Left renal cortex interstitium (tissue), 4 donors: ENCODE measurements at places on chromosomes 1 and 21.

- no peak for DNase-seq
Observed at GRCh38 chr21:28339403-28339802, 653.3 kb downstream of the LTN1 start.

- DNase-seq = no peak
Observed at GRCh38 chr1:65681096-65681495, 111.6 kb upstream of the PDE4B start.

GRCh38 chr1:11918799-11919519 lies 7.3 kb downstream of the KIAA2013 start:
- no peak for DNase-seq

DNA sequence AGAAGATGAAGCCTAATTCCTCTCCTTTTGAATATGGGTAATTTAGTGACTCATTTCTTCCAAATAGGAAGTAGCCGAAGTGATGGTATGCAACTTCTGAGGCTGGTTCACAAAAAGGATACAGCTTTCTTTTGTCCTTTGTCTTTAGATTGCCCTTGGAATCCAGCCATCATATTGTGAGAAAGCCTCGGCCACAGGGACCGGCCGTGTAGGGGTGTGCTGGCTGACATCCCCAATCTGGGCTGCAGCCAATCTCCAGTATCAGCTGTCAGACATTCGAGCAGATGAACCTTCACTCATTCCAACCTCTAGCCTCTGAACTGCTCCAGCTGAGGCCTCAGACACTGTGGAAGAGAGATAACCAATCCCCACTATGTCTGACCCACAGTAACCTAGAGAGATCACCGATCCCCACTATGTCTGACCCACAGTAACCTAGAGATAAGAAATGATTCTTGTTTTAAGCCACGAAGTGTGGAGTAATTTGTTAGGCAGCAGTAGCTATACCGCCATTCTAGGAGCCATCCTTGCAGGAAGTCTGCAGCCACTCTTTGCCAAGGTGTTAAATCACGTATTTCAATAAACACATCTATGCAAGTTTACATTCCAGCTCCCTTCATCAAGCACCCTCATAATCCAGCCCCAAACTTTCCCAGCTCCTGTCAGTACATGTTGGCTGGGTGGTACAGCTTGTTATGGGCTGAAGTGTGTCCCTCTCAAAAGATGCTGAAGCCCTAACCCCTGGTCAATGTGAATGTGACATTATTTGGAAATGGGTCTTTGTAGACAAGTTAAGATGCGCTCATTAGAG lies 2.9 kb upstream of the DIP2A start:
- no peak for DNase-seq

DNA sequence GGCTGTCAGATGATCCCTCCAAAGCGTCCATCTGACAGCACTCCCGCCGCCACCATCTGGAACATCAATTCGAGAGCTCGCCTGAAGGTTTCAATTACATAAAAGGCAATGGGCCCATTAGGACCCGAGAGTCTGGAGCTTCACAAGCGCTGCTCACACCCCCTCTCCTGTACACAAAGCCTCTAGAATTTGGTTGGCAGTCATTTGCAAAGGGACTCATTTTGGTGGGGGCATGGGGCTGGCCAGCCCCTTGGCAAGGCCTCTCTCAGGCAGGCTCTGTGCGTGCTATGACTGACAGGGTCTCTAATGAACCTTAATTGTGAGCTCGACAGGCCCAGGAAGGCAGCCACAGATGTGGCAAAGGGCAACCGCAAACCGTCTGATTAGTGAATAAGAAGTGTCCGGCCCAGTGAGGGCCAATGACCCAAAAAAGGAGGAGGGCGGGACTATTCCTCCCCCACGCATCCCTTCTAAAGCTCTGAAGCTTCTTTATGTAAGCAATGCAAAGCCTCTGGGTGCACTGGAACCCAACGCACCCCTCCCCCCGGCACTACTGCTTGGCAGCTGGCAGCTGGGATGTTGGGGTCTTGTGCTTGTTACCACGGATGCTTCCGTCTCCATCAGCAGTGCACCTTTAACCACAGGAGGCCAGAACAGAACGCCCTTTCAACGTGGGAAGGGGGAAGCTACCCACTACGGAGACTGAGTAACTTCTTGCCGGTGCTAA lies 79.4 kb downstream of the CAPZB start:
- no peak for DNase-seq

DNA sequence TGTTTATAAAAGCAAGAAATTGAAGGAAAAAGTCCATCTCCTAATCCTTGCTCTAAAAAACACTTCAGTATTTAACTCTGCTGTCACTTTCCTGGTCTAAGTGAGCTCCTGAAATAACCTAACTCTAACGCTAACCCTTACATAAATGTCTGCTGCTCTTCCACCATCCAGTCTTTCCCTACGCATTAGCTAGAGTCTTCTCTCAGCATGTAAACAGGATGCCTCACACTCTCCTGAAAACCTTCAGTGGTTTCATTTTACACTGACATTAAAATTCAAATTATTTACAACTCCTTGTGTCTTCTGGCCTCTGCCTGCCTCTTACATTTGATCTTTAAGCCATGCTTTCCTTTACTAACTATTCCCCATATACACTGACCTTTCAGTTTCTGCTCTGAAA lies 697.6 kb upstream of the CXADR start:
- DNase-seq = peak; percentile 4

GRCh38 chr1:169046671-169047070 lies 59.8 kb upstream of the ATP1B1 start:
- DNase-seq = no peak

DNA sequence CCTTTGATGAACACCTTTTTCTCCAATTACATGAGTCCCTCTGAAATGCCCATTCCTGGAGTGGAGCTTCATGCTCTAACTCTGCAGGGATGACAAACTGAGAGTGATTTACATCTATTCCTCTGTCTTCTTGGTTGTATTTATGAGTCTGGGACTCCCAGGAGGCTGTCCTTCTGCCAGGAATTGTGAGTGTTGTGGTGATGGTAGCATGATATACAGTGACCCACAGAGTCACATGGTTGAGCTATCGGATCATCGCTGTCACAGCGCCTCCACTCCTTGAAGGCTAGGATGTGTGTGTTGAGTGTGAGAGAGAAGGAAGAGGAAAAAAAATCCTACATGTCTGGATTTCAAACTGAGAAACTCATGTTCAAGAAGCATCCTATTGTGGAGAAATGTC lies 163.4 kb upstream of the CACNA1E start:
- no peak for DNase-seq

GRCh38 chr1:33111965-33112364 lies 31.0 kb downstream of the AZIN2 start:
- no peak for DNase-seq

DNA sequence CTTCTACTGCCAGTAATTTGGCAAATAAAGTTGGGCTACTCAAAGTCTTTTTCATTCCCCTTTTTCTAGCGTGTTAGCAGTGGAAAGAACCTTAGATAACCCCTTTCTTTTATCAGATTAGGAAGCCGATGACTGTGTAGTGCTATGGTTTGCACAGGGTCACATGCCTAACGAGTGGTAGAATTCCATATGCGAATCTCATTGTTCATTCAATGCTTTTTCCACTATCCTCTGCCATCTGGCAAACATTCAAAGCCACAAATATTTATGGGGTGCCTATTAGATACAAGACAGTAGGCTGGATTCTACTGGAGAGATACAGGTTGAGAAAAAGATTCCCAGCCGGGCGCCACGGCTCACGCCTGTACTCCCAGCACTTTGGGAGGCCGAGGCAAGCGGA lies 14.9 kb upstream of the IER5 start:
- DNase-seq = no peak

- no peak for DNase-seq
Observed at GRCh38 chr21:37348664-37349063, 17.9 kb upstream of the DYRK1A start.

DNA sequence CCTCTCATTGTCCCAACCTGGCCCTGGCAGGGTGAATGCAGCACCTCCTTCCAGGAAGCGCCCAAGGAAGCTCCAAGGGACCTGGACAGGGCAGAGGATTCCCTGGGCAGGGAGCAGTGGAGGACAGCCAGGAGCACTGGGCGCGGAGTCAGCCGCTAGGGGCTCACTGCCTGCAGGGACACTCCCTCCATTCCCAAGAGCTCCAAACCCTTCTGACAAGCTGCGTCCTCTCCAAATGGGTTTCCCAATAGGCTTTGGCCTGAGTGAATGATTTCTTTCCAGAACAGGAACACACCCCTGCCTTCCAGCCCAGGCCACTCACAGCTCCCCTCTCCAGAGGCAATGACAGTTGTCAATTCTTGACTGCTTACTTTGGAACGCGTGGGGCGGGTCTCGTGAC lies 128.5 kb upstream of the EDN2 start:
- no peak for DNase-seq

DNA sequence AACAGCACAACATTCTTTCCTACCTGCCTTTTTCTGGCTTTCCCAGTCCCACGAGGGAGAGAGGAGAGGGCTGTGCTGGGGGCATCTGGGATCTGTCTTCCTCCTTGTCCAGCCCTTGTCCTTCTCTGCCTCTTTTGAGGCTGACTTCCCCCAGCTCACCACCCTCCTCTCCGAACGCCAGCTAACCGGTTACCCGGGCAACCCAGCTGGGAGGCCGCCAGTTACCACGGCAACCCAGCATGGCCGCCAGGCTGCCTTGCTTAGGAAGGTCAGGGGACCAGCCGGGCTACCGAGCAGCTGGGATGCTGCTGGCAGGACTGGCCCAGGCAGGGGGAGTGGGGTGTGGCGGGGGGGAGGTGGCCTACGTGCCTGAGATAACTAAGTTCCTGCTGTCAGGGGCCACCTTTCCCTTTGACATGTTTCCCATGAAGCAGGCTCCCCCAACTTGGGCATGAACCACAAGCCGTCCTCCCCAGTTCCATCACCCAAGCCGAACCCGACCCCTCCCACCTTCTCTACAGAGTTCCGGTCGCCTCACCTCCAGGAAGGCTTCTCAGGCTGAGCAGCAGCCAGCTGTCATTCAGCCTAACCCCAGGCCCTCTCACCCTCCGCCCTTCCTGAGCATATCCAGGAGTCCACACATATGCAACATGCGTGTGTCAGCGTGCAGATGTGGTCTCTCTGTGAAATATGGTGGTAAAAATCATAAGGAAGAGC lies 8.7 kb downstream of the PLEKHA6 start:
- DNase-seq = peak; percentile 68

DNA sequence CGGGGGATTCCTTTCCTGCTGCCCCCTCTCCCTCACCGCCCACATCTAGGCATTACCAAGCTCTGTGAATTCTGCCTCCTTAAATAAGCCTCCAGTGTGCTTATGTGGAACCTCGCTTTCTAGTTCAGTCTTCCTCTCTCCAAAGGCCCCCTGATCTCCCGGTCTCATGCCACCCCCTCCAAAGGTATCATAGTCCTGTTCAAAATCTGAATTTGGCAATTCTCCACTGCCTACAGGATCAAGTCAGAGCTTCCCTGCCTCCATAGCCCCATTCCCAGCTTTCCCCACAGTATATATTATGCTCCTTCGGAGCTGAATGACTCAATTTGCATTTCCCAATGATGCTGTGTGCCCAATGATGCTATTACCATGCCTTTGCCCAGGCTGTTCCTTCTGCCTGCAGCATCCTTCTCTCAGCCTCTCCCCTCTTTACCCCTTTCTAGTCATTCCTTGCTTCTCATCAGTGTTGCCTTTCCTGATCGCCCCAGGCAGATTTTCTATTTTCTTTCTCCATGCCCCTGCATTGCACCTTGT lies 1.7 kb downstream of the AZIN2 start:
- no peak for DNase-seq

- no peak for DNase-seq
Observed at GRCh38 chr1:29761159-29761928, 525.0 kb downstream of the PTPRU start.

DNA sequence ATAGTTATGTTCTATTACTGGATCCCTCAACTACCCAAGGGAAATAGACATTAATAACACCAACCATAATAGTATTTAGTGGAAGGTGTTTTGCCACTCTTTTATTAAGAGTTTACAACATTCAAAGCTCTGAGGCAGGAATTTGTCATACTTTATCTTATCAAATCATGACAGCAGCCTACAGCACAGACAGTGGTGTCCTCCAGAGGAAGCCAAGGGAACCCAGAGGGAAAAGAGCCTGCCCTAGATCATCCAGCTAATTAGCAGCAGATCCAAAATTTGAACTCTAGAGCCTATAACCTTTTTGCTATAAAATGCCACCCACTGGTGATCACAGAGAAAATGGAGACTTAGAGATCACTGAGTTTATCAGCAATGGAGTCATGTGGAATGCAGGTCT lies 18.2 kb downstream of the VAV3 start:
- no peak for DNase-seq

DNA sequence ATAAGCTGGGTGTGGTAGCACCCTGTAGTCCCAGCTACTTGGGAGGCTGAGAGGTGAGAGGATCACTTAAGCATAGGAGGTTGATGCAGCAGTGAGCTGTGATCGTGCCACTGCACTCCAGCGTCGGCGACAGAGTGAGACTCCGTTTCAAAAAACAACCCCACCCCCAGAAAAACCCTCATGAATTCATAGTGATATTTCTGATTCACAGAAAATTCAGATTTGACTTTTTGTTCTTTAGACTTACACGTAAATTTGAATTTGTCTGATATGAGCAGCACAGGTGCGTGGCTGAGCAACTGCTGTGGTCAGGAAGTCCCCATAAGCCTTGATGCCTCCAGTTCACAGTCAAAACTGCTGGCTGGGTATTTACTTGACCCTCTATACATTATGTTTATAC lies 10.0 kb upstream of the MORC3 start:
- DNase-seq = no peak
